ENCODE measurements at places on chromosomes 7 and 10.

DNA sequence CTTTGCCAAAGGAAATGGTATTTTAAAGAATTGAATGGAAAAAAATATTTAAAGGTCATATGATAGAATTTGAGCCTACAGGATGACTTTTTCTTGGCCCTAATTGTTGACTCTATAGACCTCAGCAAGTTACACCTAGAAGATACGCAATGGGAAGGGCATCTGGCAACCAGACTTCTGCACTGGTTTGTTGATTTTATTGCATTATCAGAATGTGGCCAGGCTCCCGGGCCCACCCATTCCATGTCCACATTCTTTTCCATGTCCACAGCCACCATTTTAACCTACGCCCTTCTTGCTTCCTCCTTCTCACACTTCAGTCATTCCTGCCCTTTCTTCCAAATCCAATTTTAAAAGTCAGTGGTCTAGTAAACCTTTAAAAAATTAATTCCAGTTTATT, 738.4 kb downstream of the SUGCT start:
- DNase-seq = no peak

DNA sequence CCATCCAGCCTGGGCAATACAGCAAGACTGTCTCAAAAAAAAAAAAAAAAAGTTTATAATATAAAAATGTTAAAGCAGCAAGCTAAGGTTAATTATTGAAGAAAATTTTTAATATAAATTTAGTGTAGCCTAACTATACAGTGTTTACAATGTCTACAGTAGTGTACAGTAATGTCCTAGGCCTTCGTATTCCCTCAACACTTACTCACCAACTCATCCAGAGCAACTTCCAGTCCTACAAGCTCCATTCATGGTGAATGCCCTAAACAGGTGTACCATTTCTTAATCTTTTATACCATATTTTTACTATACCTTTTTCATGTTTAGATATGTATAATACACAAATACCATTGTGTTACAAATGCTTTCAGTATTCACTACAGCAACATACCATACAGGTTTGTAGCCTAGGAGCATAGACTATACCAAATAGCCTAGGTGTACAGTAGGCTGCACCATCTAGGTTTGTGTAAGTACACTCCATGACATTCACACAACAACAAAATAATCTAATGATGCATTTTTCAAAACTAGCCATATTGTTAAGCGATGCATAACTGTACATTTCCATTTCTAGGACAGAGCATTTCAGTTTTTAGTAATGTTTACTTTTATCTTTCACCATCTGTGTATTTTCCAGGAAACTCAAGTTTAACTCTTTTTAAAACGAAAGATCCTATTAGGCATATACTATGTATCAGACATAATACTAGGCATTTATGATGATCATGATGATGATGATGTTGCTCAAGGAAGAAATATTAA, 43.3 kb downstream of the CNOT4 start:
- no peak for DNase-seq

- no peak for DNase-seq
Observed at GRCh38 chr10:85319826-85320225, 991.4 kb downstream of the CCSER2 start.

- no peak for DNase-seq
Observed at GRCh38 chr10:91354166-91355075, 55.7 kb upstream of the HECTD2 start.

GRCh38 chr7:24826662-24827020, 69.4 kb upstream of the GSDME start:
- no peak for DNase-seq

- no peak for DNase-seq
Observed at GRCh38 chr10:93403152-93404047, 78.7 kb downstream of the MYOF start.

DNA sequence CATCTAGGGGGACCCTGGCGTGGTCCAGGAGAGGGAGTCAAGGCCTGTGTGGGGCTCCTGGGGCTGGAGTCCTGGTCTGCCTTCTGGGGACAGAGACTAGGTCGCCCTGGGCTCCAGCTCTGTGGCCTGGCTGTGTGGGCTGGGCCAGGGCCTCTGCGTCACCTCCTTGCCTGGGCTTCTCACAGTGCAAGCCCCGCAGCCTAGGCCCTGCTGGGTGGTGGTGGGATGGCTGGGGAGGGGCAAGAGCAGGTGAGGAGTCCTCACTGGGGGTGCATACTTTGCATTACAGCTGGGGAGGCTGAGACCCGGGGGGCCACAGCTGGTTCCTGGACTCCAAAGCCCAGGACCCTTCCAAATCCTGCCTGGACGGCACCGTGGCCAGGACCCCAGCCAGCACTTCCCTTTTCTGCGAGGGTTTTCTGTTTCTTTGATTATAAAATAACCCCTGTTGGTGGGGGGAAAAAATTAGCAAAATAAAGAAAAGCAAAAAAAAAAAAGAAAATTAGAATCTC, 23.5 kb downstream of the PWWP2B start:
- DNase-seq = no peak

- DNase-seq = no peak
Observed at GRCh38 chr7:47552621-47553020, 29.3 kb downstream of the TNS3 start.

DNA sequence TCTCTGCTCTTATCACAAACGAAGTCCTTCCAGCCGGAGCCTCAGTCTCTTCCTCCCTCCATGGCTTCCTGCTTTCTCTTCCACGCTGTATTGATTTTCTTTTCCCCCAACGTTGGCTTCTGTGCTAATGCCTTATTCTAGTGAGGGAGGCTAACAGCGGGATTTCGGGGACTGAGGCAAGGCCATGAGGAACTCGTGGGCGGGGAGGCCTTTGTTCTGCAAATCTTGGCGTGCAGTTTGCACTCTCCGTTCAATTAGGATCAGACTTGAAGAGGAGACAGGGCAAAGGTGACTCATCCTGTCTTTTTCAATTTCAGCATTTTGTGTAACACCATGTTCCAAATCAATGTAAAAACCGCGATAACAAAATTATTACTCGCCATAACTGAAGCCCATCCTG, 25.3 kb downstream of the EN2 start:
- DNase-seq = no peak

DNA sequence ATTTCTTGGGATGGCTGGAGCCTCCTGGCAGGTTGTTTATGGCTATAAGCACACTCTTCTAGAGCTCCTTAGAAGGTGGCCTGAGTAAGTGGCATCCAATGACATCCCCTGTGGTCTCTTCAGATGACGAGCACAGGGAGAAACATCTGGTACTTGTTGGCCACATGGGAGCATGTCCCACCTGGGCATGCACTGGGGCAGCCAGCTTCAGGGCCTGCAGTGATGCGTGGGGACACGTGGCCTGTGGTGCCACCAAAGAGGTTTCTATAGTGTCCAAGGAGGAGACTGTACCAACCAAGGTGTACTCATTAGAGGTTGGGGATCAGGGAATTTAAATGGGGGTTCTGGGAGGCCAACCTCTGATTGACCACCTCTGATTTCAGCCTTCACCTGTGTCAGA, 125.5 kb downstream of the TRIL start:
- no peak for DNase-seq

- DNase-seq = no peak
Observed at GRCh38 chr10:78360284-78360683, 326.6 kb downstream of the RPS24 start.

DNA sequence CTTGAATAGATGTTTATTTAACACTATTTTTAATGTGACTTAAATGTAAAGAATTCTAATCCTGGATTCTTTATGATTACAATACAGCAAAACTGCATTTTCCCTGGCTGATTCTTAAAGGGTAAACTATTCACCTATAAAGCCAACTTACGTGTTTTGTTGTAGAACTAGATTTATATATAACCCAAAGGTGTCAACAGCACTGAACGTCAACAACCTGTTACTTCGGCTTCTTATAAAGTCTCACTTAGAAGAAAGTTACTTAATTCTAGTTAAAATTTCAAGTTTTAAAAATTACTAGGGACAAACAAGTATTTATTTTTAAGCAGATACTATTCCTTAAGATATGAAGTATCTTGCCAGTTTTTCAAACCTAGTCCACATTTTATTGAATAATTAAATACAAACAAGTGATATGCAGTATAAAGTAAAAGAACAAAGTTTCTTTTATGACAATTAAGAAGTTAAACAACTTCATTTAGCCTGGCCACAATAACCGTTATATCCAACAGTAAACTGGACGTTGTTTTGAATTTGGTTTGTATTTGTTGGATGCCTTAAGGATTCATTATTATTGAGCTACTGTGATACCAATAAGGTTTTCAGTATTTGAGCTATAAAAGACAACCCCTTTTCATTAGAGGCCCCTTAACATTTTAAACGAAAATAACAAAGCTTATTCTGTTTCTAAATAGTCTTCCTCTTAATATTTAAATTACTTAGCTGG, 83.1 kb downstream of the SNX10 start:
- DNase-seq = no peak

- DNase-seq = no peak
Observed at GRCh38 chr10:78731675-78732074, 337.1 kb upstream of the ZMIZ1 start.

GRCh38 chr10:69061305-69062161, 26.4 kb upstream of the SRGN start:
- DNase-seq = no peak

- no peak for DNase-seq
Observed at GRCh38 chr7:66176914-66177313, 28.2 kb upstream of the TPST1 start.

DNA sequence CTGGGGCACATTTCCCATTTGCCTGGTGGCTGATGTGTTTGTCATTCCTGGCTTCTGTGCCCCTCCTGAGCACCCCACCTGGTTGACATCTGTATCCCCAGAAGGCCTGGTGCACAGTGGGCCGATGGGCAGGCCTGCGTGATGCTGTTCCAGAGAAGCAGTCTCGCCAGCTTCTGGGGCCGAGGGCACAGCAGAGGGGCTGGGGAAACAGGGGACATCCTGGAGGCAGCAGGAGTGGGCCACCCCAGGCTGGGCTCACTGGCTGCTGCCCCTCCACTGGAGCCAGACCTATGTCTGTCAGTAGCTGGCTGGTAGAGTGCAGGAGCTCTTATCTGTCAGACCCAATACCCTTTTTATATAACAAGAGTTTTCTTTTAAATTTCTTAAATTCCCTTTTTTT, 896 bp upstream of the MYL7 start:
- no peak for DNase-seq

All from NCI-H1930 (cell line).